CD4-positive, alpha-beta memory T cell (primary cell): ENCODE measurements at places on chromosomes 11 and 22. TPM values are rescaled to one million over a fixed set of nuclear protein-coding genes. Genes with fewer than 3 reads are reported as not detected.

The CALCB gene
- 0.61 TPM for polyA plus RNA-seq

DNA sequence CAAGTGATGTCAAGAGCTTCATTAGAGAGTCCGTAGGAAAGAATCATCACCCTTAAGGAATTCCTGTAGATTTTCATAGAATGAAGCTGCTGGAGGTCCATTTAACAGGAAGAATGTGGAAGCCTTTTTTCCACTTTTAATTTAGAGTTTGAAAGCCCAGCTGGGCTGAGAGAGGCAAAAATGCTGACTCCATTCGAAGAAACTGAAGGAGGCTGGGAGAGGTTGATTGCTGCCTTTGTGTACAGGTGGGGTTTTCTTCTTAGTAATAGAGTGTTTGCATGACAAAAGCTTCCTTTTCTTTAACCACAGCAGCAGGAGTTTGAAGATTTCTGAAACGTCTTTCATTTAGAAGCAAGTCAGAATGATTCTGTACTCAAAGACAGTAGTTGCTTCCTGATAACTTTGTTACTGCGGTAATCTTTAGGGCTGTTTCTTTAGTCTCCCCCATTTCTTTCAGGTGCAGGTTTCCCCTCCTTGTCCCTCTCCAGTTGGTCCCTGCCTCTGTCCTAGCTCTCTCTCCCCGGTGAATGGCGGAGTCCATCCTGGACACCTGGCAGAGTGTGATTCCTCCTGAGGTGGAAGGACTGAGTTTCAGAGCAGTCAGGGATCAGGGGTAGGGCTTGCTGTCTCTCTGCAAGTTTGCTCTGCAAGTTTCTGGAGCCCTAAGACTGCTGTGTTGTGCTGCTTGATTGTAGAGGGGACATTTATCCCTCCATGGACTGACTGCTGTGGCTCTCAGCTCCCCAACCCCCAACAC is 166.2 kb downstream of the LDLRAD3 start:
- DNase-seq, result no peak

GRCh38 chr11:125939081-125939521 is 6.7 kb upstream of the VSIG10L2 start:
- DNase-seq, result no peak

- DNase-seq, result no peak
Observed at GRCh38 chr22:19509191-19509590, 15.0 kb downstream of the CLDN5 start.

The LUZP2 gene
- polyA plus RNA-seq, result not detected

The MUC15 gene
- not detected for polyA plus RNA-seq
